MCF 10A (cell line): ENCODE measurements at places on chromosomes 13 and 19. TPM values are rescaled to one million over a fixed set of nuclear protein-coding genes. Genes with fewer than 3 reads are reported as not detected.

DNA sequence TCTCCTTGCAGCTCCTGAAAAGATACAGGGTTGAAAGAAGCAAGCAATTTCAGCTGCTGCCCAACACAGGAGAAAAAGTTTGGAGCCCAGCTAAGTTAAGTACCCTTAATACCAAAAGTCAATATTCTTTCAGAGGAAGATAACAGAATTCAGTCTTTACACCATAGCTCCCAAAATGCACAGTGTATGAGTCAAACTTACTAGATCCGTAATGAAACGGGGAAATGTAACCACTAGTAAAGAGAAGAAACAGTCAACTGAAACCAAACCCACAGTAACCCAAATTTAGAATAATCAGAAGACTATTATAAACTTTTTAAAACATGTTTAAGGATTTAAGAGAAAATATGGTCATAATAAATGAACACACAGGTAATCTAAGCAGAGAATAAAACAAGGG lies 45.2 kb downstream of the SUCLA2 start:
- H3K27me3 ChIP-seq = no peaks in the 10 kb centered on the region
- peak overlapping the region; percentile 11 for H3K27ac ChIP-seq
- DNase-seq = no peak
- H3K4me3 ChIP-seq = no peak overlapping the region
- H3K36me3 ChIP-seq = peaks cover 46% of the 10 kb centered on the region
- H3K4me1 ChIP-seq = no peaks in the 10 kb centered on the region

The LHB gene
- not detected in 2 replicates for total RNA-seq

The FFAR2 gene
- total RNA-seq = not detected in 2 replicates

The THSD1 gene
- total RNA-seq = 13.3 and 16.7 TPM in 2 replicates

The CEACAM4 gene
- total RNA-seq = not detected in 2 replicates

GRCh38 chr19:13153569-13154240 lies 3.5 kb downstream of the IER2 start:
- peak overlapping the region; percentile 92 for H3K27ac ChIP-seq
- no peaks in the 10 kb centered on the region for H3K27me3 ChIP-seq
- H3K36me3 ChIP-seq = peaks cover 55% of the 10 kb centered on the region
- H3K4me1 ChIP-seq = peaks cover 7% of the 10 kb centered on the region

The PRR20E gene
- not detected in 2 replicates for total RNA-seq

DNA sequence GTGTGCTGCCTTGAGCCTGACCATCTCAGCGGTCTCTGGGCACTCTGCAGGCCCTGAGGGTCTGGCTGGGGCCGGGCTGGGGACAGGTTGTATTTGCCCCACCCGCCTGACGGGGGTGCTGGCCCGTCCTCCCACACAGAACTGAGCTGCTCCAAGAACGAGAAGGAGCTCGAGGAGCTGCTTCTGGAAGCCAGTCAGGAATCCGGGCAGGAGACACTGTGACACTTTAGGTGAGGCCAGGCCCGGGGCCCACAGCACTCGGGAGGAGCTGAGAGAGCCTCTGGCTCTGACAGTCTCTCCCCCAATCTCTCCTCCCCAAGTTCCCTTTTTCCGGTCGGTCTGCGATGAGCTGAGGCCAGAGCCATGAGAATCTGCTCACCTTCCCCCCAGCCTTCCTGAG lies 14.5 kb downstream of the NKPD1 start:
- H3K36me3 ChIP-seq = peaks cover 22% of the 10 kb centered on the region
- no peak overlapping the region for H3K4me3 ChIP-seq
- DNase-seq = no peak
- peaks cover 1% of the 10 kb centered on the region for H3K4me1 ChIP-seq
- H3K27ac ChIP-seq = no peak overlapping the region

DNA sequence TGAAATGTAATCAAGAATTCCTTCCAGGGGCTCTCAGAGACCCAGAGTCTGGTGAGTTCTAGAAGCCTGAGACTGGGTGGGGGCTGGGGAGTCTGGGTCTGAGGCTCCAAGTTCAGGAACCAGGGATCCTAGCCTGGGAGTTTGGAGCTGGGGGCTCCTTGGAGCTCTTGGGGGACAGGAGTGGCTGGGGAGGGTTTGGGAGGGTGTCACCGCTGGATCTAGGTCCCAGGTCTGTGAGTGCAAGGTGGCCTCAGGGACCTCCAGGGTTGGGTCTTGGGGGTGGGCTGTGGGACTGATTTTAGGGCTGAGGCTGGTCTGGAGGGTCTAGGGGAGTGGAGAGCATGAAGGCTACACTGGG lies 1.1 kb downstream of the SYCN start:
- no peak overlapping the region for H3K4me3 ChIP-seq
- H3K36me3 ChIP-seq = no peaks in the 10 kb centered on the region
- H3K27ac ChIP-seq = no peak overlapping the region
- peaks cover 49% of the 10 kb centered on the region for H3K27me3 ChIP-seq

- DNase-seq = no peak
- H3K27me3 ChIP-seq = no peaks in the 10 kb centered on the region
- H3K27ac ChIP-seq = no peak overlapping the region
- H3K4me3 ChIP-seq = no peak overlapping the region
- H3K4me1 ChIP-seq = no peaks in the 10 kb centered on the region
These were observed 135.8 kb downstream of the RFC3 start for GRCh38 chr13:33953781-33954180.

- H3K27ac ChIP-seq = no peak overlapping the region
- DNase-seq = peak; percentile 66
- peaks cover 16% of the 10 kb centered on the region for H3K4me1 ChIP-seq
- H3K4me3 ChIP-seq = no peak overlapping the region
These were observed 74.9 kb downstream of the ALOX5AP start for GRCh38 chr13:30810261-30810701.

DNA sequence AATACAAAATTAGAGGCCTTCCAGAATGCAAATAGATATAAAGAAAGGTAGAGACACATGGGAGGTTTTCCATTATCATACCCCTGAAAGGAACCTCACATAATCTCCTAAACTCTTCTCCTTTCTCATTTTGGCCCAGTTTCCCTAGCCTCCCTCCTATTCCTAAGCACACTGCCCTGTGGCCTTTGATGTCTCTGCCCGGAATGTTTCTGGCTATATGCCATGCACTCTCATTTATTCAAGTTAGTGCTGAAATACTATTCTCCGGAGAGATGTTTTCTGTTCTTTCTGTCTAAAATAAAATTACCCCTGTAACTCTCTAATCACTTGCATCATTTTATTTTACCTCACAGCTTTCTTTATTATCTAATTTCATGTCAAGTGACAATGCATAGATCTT lies 1287.7 kb downstream of the SLITRK5 start:
- H3K36me3 ChIP-seq = no peaks in the 10 kb centered on the region
- no peak overlapping the region for H3K27ac ChIP-seq
- H3K4me1 ChIP-seq = peaks cover 8% of the 10 kb centered on the region
- H3K27me3 ChIP-seq = no peaks in the 10 kb centered on the region
- H3K4me3 ChIP-seq = no peak overlapping the region
- no peak for DNase-seq
